KG1 (cell line): ENCODE measurements at places on chromosomes 7 and 10.

- DNase-seq, result no peak
Measured at GRCh38 chr10:98659951-98660350, 213.2 kb upstream of the HPS1 start.

DNA sequence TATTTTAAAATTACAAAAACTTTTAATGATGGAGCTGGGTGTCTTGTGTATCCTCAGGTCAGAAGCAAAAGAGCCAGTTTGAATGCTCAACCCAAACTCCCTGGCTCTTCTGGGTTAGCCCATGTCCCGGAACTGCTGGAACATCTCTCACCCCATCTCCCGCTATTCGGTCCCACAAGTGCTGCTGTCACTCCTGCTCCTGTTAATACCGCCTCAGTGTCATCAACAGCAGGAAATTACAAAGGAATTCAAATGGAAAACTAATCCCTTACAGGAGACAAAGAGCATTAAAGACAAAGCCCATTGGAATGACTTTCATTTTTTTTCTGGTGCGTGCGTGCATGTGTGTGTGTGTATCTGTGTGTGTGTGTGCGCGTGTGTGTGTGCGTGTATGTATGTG, 112.0 kb upstream of the C7orf33 start:
- no peak for DNase-seq

GRCh38 chr7:39560997-39561396, 5.2 kb upstream of the YAE1 start:
- no peak for DNase-seq

- DNase-seq, result no peak
Measured at GRCh38 chr7:40000734-40001315, 50.8 kb downstream of the CDK13 start.

GRCh38 chr7:87482115-87482514, 6.6 kb upstream of the ABCB4 start:
- no peak for DNase-seq

DNA sequence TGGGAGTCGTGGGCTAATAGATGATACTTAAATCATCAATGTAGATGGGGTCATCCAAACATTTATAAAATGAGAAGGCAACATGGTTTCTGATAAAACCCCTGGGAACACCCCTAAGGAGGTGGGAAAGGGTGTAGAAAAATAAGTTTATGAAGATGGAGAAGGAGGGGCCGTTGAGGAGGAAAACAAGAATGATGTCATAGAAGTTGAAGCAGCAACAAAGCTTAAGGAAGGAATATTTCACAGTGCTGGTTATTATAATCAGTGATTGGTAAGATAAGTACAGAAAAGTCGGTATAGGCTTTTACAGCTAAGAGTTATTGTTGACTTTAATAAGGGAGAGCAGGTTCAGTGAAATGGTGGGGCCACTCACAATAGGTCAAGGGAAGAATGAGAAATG, 9.0 kb upstream of the HIBADH start:
- DNase-seq, result no peak

GRCh38 chr10:58180666-58181065, 87.0 kb downstream of the IPMK start:
- no peak for DNase-seq

DNA sequence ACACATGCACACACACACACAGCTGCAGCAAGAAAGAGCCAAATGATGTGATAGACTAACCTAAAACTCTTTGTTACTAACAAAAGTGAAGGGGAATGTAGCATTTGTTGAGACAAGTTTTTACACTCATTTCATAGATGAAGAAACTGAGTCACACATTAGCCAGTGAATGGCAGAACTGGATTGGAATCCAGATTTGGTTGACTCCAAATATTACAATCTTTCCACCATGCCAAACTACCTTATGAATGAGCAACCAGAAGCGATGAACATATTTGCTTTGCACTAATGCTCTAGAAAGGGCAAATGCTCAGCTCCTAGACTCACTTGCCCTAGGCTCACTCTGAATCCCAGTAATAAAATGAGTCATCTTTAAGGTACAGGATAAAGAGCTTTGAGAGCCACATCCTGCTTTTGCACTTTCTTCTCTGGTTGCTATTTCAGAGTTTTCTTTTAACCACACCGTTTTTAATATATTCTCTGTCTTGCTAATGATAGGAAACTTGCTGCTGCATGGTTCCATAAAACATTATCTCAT, 111.9 kb downstream of the GPAM start:
- DNase-seq, result no peak

GRCh38 chr10:104099269-104099668, 13.6 kb upstream of the COL17A1 start:
- no peak for DNase-seq

DNA sequence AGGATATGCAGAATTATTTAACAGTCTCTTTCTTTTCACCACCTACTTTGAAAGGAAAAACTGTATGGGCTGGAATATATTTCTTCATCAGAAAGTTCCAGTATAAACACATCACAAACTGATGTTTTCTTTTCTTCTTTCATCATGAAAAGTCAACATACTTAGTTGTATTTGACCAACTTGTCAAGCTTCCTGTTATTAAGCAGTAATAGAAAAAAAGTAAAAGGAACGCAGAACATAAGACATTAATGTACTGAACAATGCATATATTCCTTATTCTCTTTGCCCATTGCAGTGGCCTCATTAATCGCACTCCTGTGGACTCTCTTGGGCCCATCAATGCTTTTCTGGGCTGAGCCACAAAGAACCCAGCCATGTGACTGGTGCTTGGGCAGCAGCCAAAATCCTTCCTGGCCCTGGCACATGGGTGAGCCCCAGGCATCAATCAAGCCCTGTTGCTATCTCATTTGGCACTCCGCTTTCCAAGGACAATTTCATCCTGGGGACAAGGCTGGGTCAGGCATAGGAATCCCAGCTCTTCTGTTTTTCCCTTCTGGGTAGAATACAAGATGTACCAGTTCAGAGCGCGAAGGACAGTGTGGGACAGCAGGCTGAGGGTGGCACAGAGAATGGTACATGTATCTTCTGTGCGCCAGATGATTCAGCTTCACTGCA, 42.3 kb downstream of the RHOBTB1 start:
- no peak for DNase-seq

GRCh38 chr7:17406738-17407137, 108.3 kb downstream of the AHR start:
- no peak for DNase-seq

DNA sequence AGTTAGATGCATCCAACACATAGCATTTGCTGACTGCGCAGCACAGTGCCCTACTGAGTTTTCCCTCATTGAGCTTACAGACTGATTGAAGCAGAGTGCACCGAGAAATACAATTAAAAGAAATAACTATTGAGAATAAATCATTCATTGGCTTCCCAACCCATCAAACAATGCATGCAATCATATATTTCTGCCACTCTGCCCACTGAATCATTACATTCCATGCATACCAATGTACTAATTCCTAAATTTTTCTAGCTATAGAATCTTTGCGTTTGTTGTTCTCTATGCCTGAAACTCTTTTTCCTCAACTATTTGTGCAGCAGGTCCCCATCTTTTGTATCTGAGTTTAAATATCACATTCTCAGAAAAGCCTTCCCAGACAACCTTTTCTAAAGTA, 783.8 kb downstream of the SORCS1 start:
- DNase-seq, result no peak

DNA sequence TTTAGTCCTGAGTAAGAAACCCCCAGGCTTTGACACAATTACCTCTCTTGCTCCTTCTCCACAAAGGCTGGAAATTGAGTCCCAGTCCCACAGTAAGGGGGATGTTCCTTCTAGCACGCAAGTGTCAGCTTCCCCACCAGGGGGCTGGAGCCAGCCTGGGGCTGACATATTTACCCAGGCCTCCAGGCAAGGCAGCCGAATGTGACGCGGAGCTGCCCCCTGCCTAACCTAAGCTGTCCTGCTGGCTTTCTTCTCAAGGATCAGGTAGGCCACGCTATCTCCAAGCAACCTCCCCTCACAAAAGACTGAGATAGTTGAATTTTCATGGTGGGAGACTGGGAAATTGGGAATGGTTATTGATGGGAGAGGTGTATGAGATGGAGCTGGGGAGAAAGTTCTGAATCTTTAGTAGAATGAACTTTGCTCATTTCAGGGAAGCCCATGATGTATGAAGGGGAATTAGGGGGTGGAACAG, 19.2 kb upstream of the BMPER start:
- no peak for DNase-seq

DNA sequence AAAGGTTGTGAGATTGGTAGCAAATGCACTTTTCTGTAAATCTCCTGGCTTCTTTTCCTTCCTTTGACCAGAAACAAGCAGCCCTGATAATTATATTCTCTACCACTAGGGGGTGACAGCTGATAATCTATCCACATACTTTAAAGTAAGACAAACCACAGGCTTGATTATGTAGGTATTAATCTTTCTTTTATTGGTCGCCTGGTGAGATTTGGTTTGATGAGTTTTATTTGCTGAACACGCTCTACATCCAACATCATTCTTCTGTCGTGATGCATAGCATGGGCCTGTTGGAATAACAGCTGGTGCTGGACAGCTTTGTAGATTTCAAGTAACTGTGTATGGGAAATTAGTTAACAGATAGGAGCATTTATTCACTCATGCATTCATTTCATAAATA, 63.5 kb downstream of the ZNF365 start:
- no peak for DNase-seq

DNA sequence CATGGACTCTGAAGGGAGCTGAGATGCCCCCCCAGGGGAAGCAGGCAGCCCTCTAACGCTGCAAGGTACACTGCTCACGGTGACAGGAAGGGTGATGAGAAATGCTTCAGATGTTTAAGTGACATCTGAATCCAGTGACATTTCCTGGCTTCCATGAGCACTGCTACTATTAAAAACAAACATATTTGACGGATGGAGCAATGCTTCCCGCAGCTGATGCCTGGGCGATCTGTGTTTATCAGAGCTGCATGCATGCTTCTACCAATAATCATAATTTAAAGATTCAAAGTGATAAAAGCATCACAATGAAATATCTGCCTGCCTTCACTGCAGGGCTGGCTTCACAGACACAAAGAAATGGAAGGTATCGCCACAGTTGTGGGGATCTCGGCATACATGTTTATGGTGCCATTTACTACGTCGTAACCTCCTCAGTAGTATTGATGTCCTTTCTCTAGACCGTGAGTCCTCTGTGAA, 66.1 kb upstream of the AOAH start:
- DNase-seq, result no peak

DNA sequence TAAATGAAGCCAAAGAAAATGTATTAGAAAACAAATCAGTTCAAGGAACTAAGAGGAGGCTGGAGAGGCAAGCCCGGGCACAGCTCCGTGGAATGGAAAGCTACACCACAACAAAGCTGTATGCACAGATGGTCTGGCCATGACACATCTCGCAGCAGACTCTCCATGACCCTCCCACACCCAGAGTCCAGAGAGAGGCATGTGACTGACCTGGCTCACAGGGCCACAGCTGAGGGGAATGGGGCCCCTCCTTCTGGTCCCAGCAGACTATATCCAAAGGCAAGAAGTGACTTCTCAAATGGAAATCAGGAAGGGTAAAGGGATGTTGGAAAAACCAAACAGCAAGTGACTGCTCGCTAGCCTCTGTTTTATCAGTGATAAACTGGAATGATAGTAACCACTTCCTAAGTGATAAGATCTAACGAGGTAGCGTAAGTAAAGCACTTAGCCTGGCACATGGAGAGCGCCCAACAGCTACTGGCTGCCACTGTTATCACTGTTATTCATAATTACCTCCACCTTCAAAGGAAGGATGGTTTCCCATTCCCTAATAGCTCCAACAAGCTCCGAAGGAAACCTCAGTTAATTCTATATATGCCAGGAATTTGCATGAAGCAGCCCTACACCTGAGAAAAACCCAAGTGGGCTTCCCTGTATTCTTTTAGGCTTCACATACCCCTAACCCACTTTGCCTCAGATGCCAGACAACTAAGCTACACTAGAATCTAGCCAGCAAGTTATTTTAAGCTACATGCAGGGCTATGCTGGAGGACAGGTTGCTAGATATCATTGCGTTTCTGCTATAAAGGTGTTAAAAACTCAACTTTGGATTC, 8.4 kb downstream of the OSBPL3 start:
- DNase-seq, result no peak

- DNase-seq, result no peak
Measured at GRCh38 chr7:45911311-45911710, 9.8 kb downstream of the IGFBP3 start.

GRCh38 chr10:114499630-114500190, 95.4 kb upstream of the AFAP1L2 start:
- no peak for DNase-seq

DNA sequence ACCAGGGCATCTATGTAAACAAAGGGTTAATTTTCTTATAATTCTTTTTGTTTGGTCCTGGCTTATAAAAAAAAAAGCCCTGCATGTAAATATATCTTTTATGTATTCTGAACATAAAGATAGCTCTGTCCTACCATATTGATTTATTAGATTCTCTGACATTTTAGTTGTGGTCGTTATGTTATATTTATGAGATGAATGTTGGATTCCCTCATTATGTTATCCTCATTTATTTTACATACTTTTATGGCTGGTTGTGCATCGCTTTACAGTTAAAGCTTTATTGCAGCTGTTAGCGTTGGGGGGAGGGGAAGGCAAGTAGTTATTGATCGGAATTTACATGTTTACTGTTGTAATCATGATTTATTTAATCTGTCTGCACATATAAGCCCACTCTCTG, 431.5 kb downstream of the LRMDA start:
- DNase-seq, result no peak

DNA sequence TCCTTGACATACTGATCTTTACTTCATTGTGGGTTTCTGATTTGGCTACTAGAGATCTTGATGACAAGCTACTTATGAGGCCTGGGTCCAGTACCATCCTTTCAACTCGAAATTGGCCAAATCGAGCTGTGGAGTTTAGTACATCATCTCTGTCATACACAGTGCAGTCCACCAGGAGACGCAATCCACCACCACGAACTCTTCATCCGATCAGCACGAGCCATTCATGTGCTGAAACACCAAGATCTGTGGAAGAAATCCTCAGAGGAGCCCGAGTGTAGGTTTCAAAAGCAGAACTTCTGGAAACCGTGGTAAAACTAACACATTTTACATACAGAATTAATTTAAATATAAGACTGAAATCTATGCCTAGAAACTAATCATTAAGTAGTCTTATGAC, 14.2 kb downstream of the DNAJC9 start:
- DNase-seq, result no peak

DNA sequence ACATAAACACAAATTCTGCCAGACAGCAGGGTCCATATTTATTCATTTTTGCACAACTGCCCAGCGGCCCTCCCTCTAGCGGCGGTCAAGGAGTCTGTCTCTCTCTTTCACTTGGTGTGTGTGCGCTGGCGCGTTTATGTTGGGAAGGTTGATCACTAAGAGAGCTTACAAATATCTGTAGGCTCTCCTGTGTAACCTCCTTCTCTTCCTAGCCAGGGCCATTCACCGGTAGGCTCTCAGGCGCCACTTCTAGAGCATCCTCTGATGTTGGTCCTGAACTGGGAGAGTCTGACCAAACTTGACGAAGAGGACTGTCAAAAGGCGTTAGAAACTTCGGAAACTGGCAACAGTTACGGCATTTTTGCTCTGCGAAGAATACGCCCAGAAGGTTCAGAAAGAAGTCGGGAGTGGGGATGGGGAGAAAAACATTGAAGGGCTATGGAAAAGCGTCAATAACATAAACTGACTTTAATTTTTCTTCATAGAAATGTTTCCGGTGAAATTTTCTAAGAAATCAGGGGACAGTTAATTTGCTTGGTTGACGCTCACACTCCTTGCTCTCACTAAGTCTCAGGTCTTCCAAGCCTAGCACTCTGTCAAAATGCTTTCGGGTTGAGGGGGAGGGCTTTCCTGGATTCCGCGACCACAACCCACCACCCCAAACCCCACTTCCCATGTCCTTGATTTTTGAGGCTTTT, 731.1 kb downstream of the ZWINT start:
- no peak for DNase-seq

- DNase-seq, result no peak
Measured at GRCh38 chr7:157898802-157899505, 562.1 kb downstream of the DNAJB6 start.

- DNase-seq, result no peak
Measured at GRCh38 chr10:99387541-99387940, 42.9 kb downstream of the GOT1 start.
